ENCODE measurements at places on chromosomes 16 and 17. TPM values are rescaled to one million over a fixed set of nuclear protein-coding genes. Genes with fewer than 3 reads are reported as not detected.

The KREMEN2 gene
- total RNA-seq, result not detected

DNA sequence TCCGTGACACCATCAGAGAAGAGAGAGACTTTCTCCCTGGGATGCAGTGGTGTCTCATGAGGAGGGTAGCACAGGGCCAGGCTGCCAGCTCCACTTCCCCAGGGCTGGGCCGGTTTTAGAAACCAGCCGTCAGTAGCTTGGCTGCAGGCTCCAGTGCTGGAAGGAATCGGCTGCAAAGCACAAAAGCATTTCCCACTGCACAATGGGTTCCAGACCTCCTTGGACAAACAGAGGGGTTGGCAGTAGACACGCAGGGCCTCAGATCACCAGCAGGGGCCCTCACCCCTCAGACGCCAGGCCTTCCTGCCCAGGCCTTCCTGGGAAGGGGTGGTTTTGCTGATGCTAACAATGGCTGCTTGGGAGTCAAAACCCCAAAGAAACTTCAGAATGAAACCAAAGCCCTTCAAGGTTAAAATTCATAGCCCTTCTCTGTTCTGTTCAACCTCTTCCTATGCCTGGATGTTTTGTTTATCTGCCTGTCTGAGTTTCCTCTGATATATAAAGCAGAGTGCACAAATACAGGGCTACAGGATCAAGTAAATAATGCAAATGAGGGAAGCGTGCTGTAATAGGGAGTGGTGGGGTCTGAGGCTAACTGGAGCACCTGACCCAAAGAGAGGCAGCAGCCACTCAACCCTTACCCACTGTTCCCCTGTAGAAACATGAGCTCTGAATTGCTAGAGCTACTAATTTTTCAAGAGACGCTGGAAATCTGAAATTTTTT is 26.2 kb downstream of the TEKT5 start:
- no peak for DNase-seq
- no peak overlapping the region for H3K4me3 ChIP-seq
- no peak overlapping the region for H3K27ac ChIP-seq
- no peaks in the 10 kb centered on the region for H3K4me1 ChIP-seq

DNA sequence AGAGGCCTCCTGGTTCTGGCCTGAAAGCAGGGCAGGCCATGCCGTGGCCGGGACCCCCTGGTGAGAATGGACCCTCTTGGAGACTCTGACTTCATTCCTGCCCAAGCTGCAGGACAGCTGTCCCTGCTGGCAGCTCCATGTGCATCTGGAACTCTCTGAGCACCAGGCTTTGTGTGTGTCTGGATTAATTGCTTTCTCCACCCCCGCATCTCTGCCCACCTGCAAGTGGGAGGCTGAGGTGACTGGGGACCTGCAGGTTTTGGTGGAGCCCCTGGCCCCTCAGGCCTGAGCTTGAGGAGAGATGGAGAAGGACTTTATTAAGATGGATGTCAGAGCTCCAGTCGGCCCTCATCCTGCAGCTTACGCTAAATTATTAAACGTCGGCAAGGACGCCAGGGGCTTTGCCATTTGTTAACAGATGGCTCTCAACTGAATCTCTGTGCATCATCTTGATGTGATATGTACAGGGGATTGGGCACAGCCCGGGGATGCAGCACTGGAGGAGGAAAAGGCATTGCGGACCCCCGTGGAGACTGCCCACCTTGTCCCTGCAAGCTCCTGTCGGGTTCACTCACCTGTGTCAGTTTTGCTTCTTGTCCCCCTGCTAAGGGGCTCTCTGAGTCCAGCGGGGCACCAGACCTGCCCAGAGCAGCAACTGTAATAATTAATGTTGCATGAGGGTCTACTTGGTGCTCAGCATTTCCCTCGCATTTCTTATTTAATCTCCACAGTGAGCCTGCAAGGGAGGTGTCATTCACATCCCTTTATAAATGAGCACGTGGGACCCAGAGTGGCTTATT is 154.1 kb upstream of the RPL38 start:
- no peak overlapping the region for H3K4me3 ChIP-seq
- H3K4me1 ChIP-seq, result no peaks in the 10 kb centered on the region
- H3K27ac ChIP-seq, result no peak overlapping the region
- peaks cover 25% of the 10 kb centered on the region for H3K27me3 ChIP-seq
- no peak for DNase-seq

DNA sequence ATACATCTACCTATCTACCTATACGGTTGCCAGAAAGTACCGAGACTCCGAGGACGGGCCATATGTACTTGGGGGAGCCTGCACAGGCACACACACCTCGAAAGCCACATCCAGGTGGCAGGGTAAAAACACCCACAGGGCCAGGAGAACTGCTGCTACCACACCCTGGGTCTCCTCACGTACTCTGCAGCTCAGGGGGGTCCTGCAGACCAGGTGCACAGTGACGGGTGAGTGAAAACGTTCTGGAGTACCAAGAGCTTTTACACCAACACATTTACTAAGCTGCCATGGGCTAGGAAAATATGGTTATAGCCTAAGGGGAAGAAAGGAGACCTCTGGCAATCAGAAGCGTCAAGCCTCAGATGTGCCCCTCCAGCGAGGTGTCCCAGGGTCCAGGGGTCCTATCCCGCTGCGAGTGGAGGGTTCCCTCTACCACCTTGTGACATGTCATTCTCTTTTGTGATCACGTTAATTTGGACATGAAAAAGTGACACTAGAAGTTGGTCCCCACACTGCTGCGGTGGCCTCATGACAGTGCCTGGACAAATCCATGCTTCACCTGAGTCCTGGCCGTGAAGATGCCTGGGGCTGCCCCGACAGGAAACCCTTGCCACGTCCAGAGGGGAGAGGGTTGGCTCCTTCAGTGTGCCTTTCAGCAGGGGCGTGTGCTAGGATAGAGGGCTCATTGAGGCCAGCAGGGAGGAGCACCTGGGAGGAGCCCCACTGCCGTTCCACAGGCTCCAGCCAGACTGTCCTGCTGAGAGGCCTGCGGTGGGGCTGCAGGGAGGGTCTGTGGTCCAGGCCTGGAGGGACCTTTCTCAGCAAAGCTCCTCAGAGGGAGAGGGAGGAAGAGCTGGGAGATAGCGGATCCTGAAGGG is 1.8 kb downstream of the CANT1 start:
- H3K4me1 ChIP-seq, result peaks cover 15% of the 10 kb centered on the region
- no peaks in the 10 kb centered on the region for H3K27me3 ChIP-seq
- DNase-seq, result no peak
- H3K27ac ChIP-seq, result no peak overlapping the region

- no peaks in the 10 kb centered on the region for H3K27me3 ChIP-seq
- H3K4me3 ChIP-seq, result no peak overlapping the region
- H3K27ac ChIP-seq, result no peak overlapping the region
- H3K36me3 ChIP-seq, result no peaks in the 10 kb centered on the region
Observed at GRCh38 chr17:19002805-19003542, 1.6 kb downstream of the FAM83G start.

The KLHDC4 gene
- 39.6 TPM for total RNA-seq

DNA sequence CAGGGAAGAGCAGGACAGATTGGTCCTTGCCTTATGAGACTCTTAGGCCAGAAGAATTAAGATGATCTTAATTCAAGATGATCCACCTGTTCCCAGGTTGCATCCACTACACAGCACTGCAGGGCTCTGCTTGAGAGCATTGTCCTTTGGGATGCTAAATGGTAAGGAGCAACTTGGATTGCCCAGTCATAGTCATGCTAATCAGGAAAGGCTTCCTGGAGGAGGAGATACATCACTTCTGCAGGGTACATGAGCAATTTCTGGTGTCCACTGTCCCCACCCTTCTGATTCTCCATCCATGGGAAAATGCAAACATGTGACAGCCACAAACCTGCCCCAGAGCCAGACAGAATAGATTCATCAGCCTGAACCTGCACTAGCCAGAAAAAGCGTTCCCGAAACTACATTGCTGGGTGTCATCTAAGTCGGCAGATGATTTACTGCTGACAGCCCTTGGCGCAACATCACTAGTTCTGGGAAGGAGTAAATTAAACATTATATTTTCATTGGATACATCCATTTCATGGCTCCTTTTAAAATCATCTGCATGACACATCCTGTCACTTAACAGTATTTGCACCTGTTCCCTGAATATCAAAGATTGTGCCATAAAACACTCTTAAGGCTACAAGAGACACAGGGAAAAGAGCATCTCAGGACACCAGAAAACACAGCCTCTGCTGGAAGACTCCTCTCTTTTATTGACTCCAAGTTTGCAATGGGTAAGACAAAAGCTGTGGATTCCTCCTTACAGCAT is 282.2 kb downstream of the MAF start:
- no peak for DNase-seq
- H3K27ac ChIP-seq, result no peak overlapping the region
- no peaks in the 10 kb centered on the region for H3K36me3 ChIP-seq
- H3K27me3 ChIP-seq, result no peaks in the 10 kb centered on the region
- no peak overlapping the region for H3K4me3 ChIP-seq
- no peaks in the 10 kb centered on the region for H3K4me1 ChIP-seq

DNA sequence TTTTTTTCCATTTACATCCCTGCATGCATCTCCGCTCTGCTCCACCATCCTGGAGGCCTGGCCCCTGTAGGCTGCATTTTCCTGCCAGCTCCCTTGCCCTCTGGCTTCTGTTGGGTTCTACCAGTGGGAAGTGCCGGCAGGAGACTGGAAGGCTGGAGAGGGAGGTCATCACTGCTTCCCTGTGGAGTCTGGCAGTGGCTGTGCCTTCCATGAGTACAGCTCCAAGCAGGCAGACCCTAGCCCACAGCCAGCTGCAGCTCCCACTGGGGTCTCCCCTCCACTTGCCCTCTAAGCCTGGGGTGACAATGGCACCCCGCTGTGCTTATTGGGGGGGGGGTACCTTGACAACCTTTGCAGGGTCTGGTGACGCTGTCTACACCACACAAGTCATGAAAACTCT is 37.3 kb downstream of the MMP15 start:
- H3K36me3 ChIP-seq, result no peaks in the 10 kb centered on the region
- DNase-seq, result no peak
- H3K27ac ChIP-seq, result no peak overlapping the region
- H3K4me3 ChIP-seq, result no peak overlapping the region
- no peaks in the 10 kb centered on the region for H3K27me3 ChIP-seq

- H3K4me3 ChIP-seq, result no peak overlapping the region
- no peaks in the 10 kb centered on the region for H3K4me1 ChIP-seq
- DNase-seq, result no peak
Observed at GRCh38 chr16:26644912-26645543, 421.7 kb upstream of the C16orf82 start.

- H3K36me3 ChIP-seq, result no peaks in the 10 kb centered on the region
- H3K27me3 ChIP-seq, result no peaks in the 10 kb centered on the region
- peaks cover 7% of the 10 kb centered on the region for H3K4me1 ChIP-seq
- DNase-seq, result no peak
- H3K4me3 ChIP-seq, result no peak overlapping the region
Observed at GRCh38 chr16:66651965-66652364, 44.6 kb downstream of the CMTM4 start.

Measured in tibial nerve (tissue), 4 donors.